ENCODE measurements at places on chromosomes 5 and 9. TPM values are rescaled to one million over a fixed set of nuclear protein-coding genes. Genes with fewer than 3 reads are reported as not detected.

LPAR1 gene
- total RNA-seq: 39.0 TPM

DRD1 gene
- not detected for total RNA-seq

OBP2B gene
- not detected for total RNA-seq

PCDHGB6 gene
- total RNA-seq: 2.6 TPM

ENTR1 gene
- 32.2 TPM for total RNA-seq

ADAMTSL1 gene
- total RNA-seq: 20.9 TPM

FOXD4L3 gene
- 0.34 TPM for total RNA-seq

SPATA31C1 gene
- total RNA-seq: not detected

CD72 gene
- total RNA-seq: 3.3 TPM

STPG3 gene
- not detected for total RNA-seq

CDH6 gene
- 1.5 TPM for total RNA-seq

TAF1L gene
- not detected for total RNA-seq

REEP2 gene
- total RNA-seq: 6.6 TPM

PRLR gene
- total RNA-seq: 1.1 TPM

SLC1A3 gene
- 12.3 TPM for total RNA-seq

WNT8A gene
- not detected for total RNA-seq

IL31RA gene
- total RNA-seq: 0.31 TPM

MYMK gene
- not detected for total RNA-seq

CKS2 gene
- 47.3 TPM for total RNA-seq

PRR7 gene
- total RNA-seq: 26.0 TPM

C5orf22 gene
- 10.0 TPM for total RNA-seq

FCN2 gene
- total RNA-seq: not detected

C6 gene
- 20.7 TPM for total RNA-seq

EIF4E1B gene
- not detected for total RNA-seq

PDGFRB gene
- total RNA-seq: 326 TPM

SLC23A1 gene
- total RNA-seq: not detected

ROR2 gene
- 65.1 TPM for total RNA-seq

MRPS30 gene
- 51.1 TPM for total RNA-seq

PCDHB9 gene
- total RNA-seq: 0.56 TPM

SLC12A2 gene
- 14.0 TPM for total RNA-seq

IFNA13 gene
- not detected for total RNA-seq

IFNK gene
- total RNA-seq: not detected

MINAR2 gene
- total RNA-seq: not detected

SLC36A2 gene
- not detected for total RNA-seq

POLR3G gene
- 4.2 TPM for total RNA-seq

IL5 gene
- not detected for total RNA-seq

TLR4 gene
- 21.0 TPM for total RNA-seq

FLT4 gene
- 2.8 TPM for total RNA-seq

ENC1 gene
- 4.8 TPM for total RNA-seq

NRG2 gene
- 0.05 TPM for total RNA-seq

CEP72 gene
- total RNA-seq: 1.1 TPM

DIRAS2 gene
- 1.1 TPM for total RNA-seq

WDR38 gene
- total RNA-seq: not detected

ORM2 gene
- total RNA-seq: not detected

SPTAN1 gene
- total RNA-seq: 111 TPM

IL3 gene
- total RNA-seq: not detected

LCN2 gene
- not detected for total RNA-seq

SAXO1 gene
- total RNA-seq: 0.20 TPM

LRRC19 gene
- total RNA-seq: not detected

PCA3 gene
- not detected for total RNA-seq
